ENCODE measurements at places on chromosomes 13 and 19.

DNA sequence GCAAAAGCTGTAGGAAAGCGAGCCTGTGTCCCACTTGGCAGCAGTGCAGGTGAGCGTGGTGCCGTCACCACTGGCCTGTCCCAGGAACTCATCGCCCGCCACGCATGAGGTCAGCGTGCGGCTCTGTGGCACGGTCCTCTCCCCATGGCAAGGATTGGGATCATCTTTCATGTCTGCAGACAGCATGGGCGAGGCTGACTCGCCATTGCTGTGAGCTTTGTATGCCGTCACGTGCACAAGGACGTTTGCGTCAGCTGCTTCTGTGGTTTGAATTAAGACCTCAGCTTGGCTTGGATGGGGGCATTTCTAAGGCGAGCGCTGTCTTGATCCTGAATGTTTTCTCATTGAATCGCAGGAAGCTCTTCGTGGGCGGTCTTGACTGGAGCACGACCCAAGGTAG, 9.8 kb downstream of the DAZAP1 start:
- DNase-seq = no peak

GRCh38 chr13:45242070-45242469, 41.2 kb upstream of the KCTD4 start:
- DNase-seq = peak; percentile 39

DNA sequence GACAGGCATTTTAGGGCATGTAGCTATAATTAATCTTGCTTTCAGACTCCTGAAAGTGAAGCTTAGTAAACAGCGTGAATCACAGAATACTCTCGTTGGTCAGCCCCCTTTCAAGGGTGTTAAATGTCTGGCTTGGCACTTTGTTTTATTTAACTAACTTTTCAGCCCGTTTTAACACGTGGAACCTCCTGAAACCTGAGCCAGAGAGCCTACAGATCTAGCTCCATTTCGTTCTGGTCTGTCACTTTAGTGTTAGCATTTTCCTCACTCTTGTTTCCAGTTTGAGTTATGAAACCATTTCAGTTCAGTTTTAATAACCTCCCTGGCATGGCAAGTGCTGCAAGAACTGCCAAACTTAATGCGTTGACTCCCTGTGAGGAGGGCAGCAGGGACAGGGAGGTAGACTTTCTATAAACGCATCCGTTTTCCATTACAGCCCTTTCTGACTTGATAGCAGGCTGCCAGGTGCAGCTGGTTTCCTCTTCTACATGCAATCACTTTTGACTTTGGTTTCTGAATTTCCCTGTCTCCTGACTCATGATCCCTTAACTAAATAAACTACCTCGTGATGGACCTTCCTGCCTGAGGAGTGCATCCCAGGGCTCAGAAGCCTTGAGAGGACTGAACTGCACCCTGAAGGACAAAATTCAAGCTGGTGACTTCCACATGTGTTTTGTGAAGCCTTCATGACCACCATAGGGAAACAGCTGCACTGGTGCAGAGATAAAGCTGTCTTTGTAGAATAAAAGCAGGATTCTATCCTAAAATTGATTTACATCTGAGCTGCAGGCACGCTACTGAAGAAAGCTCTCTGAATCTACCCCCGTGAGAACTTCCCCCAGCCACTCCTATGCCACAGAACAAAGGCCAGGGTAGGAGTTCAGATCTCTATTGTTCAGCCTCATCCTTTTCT, 192.6 kb downstream of the DLEU7 start:
- no peak for DNase-seq

DNA sequence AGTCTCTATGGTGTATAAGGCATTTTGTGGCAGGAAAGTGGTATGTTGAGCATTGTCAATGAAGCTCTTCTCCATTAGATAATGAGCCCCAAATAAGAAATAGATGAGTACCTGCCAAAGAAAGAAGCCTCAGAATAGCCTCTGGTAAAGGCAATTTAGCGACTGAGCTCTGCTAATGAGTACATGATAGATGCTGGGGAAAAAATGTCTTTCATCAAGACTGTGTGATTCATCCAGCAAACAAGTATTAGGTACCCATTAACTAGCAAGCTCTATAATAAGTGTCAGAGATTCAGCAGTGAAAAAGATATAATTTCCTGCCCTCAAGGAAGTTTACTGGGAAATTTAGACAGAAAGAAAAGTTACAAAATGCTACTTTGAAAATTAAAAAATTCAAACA, 294.6 kb downstream of the ITGBL1 start:
- no peak for DNase-seq

GRCh38 chr13:50401721-50402465, 386.6 kb downstream of the KCNRG start:
- peak; percentile 47 for DNase-seq

- no peak for DNase-seq
Observed at GRCh38 chr13:103515410-103515809, 449.2 kb upstream of the SLC10A2 start.

- DNase-seq = no peak
Observed at GRCh38 chr13:71018544-71018943, 848.5 kb downstream of the DACH1 start.
